ENCODE measurements at places on chromosomes 2 and 18.
A peak's percentile ranks its signal among the peaks of the same experiment; 100 is the strongest.

GRCh38 chr18:36950282-36950681 is 121.4 kb downstream of the KIAA1328 start:
- peaks cover 4% of the 10 kb centered on the region for H3K4me1 ChIP-seq
- H3K4me3 ChIP-seq, result no peak overlapping the region
- H3K27me3 ChIP-seq, result no peaks in the 10 kb centered on the region
- no peak overlapping the region for H3K27ac ChIP-seq

DNA sequence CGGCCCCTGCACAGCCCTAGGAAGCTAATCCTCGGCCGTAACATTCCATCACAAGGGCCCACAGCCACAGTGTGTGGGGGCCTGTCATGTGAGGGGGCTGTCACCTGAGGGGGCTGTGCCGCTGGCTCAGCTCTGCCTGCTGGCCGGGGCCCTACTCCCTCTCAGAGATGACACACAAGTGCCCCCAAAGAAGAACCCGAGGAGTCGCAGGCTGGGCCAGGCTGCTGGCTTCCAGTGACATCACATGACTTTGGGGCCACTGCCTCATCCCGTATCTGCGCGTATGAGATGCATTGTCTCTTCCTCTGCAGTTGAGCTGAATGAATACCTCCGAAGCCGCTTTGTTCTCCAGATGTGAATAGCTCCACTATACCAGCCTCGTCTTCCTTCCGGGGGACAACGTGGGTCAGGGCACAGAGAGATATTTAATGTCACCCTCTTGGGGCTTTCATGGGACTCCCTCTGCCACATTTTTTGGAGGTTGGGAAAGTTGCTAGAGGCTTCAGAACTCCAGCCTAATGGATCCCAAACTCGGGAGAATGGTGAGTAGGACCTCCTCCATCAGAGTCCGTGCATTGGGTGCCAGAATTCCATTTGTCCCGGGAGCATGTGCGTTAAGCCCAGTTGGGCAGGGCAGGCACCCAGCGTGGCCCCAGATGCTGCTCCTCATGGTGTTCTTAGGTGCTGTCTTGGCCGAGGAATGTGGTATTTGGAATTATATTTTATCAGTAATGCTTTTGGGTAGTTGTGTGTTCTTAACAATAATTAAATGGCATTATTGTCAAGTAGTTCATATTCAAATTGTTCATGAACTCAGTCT is at the start of gene CNDP1:
Gene CNDP1 (plus strand): TSS at position 351 of the 820 bp plus-strand sequence. CDS start 168 bp downstream, at position 519.
- peaks cover 8% of the 10 kb centered on the region for H3K4me1 ChIP-seq
- H3K27me3 ChIP-seq, result no peaks in the 10 kb centered on the region
- DNase-seq, result no peak
- H3K27ac ChIP-seq, result no peak within 1 kb of the TSS

GRCh38 chr2:209830722-209831465 is 59.3 kb downstream of the UNC80 start:
- H3K27ac ChIP-seq, result no peak overlapping the region
- H3K4me3 ChIP-seq, result no peak overlapping the region
- H3K36me3 ChIP-seq, result no peaks in the 10 kb centered on the region

DNA sequence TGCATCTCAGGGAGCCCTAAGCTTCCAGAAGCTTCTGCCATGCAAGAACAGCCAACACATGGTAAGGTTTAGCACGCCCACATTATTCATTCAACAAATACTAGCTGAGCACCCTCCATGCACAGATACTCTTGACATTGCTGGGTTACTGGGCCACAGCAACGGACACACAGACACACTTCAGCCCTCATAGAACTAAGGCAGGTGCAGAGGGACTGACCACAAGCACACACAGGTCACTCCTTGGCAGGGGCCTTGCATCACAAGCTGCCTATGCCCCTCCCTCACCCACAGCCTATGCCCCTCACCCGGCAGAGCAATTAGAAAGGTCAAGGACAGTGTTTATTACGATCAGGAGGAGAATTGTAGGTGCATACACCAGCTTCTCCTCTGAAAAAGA is 15.8 kb downstream of the SLC14A2 start:
- no peak overlapping the region for H3K4me3 ChIP-seq
- H3K36me3 ChIP-seq, result no peaks in the 10 kb centered on the region
- H3K27ac ChIP-seq, result no peak overlapping the region
- H3K4me1 ChIP-seq, result peaks cover 14% of the 10 kb centered on the region
- no peaks in the 10 kb centered on the region for H3K27me3 ChIP-seq

- H3K4me3 ChIP-seq, result peak overlapping the region; percentile 94
- H3K36me3 ChIP-seq, result peaks cover 7% of the 10 kb centered on the region
- H3K27me3 ChIP-seq, result peaks cover 3% of the 10 kb centered on the region
- peak overlapping the region; percentile 97 for H3K27ac ChIP-seq
- DNase-seq, result no peak
These were observed 2.1 kb downstream of the RHOB start for GRCh38 chr2:20448977-20449306.

DNA sequence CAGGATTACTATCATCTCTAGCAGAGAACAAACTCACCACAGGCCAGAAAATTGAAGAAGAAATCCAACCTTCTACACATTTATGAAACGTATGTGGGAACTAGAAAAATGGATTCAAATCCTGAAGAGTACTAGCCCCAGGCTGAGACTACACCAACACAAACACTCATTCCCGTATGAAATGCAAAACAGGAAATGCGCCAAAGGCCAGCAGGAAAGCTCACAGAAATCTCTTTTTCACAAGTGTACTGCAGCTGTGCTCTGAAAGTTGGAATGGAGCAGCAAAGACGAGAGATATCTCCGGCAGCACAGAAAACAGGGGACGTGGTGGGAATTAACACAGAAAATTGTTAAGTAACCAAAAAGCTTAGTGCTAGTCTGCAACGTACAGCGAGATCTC is 913.5 kb downstream of the TDRD15 start:
- DNase-seq, result no peak
- H3K27ac ChIP-seq, result peak overlapping the region; percentile 59
- H3K4me3 ChIP-seq, result no peak overlapping the region
